GM12878 (cell line): ENCODE measurements at places on chromosomes 16 and 17. TPM values are rescaled to one million over a fixed set of nuclear protein-coding genes. Genes with fewer than 3 reads are reported as not detected.

DNA sequence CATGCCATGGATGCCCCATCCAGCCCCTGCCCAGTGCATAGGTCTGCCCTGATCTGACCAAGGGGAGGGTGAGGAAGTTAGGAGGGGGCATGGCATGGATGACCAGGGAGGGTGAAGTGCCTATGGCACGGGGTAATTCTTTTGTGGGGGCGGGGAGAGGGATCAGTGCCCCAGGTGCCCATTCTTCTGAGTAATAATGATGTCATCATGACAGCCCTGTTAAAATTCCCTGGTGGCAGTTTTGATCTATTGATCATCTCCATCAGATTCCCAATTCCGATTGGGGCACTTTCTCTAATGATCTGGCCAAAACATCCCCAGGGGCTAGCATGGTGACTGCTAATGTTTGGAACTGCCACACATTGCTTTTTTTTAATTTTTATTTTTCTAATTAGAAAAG is 392.2 kb downstream of the UTP18 start:
- DNase-seq: no peak

DNA sequence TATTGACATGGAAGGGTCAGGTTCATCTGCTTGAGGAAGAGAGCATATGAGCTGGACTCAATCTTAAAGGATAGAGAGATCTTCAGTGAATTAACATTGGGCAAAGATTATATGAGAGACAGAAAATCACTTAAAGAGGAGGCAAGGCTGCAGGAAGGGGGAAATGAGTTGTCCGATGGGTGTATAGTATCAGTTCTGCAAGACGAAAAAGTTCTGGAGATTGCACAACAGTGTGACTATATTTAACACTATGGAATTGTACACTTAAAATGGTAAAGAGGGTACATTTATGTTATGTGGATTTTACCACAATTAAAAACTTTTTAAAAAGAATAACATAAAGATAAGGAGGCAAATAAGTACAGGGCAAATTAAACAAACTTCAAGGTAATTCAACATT is 80.7 kb downstream of the HELZ start:
- DNase-seq: no peak

- no peak for DNase-seq
Measured at GRCh38 chr16:24189941-24190340, 66.2 kb upstream of the CACNG3 start.

DNA sequence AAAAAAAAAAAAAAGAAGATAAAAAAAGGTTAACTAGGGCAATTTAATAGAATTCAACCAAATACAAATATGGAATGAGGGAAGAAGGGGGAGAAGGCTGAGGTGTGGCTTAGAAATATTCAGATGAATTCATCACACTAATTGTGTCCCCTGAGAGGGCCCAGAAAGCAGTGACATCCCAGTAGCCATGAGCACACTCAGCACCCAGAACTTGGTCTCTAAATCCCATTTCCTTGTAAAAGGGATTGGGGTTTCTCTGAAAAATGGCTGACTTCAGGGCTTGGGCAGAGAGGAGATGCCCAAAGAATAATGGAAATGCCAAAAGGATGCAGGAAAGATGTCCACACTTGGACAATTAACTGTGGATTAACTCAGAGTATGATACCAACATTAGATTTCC is 4.0 kb upstream of the ASPSCR1 start:
- DNase-seq: no peak

- DNase-seq: peak; percentile 90
Measured at GRCh38 chr16:88591577-88592021, 21.4 kb downstream of the ZC3H18 start.

DNA sequence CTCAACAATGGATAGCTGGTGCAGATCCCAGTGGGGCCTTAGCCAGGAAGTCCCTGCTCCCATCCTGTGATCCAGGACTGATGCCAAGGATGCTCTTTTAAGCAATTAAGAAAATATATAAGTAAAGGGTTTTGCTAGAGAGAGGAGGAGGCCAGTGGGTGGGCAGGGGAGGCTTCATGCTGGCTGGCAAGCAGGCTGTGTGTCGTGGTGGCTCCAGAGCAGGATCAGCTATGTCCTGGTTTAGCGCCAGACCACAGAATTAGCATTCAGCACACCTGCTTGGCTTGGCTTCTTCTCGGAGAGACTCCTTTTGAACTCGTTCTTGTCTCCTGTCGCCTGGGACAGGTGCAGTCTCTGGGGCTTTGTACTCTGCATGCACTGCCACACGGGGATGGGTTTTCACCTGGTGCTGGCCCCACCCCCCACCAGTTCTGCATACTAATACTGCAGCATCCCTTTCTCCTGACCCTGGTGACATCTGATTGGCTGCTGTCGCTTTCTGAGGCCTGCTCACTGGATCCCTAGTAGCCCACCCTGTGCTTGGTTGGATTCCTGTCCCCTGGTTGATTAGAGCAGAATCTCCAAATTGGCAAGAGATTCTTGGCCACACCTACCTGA is 66.1 kb downstream of the PLD6 start:
- DNase-seq: no peak

- no peak for DNase-seq
Measured at GRCh38 chr17:57565176-57565575, 179.9 kb downstream of the CCDC182 start.

Gene RHBDF1
- total RNA-seq: 0.72 and 0.93 TPM in 2 replicates

GRCh38 chr16:154217-155030 is 2.0 kb downstream of the HBZ start:
- DNase-seq: no peak

DNA sequence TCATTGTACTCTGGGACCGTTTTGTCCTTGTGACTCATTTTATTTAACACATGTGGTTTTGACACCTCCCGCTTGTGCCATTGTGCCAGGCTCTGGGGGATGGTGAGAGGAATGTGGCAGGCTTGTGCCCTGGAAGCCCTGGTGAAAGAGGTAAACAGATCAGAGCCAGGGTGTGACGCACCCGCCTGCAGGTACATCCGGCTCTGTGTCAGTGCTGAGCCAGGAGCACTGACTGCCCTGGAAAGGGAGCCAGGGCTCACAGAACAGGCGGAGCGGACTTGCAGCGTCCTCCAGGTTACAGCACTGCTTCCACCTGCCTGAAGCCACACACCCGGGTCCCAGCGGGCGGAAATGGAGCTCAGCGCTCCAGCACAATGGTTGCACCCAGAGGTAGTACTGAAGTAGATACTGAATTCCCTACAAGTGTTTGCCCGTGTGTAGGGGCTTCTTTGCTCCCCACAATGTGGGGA is 30.6 kb downstream of the CDRT15 start:
- no peak for DNase-seq

GRCh38 chr17:149897-150584 is 12.7 kb downstream of the SCGB1C2 start:
- no peak for DNase-seq

Gene SRP68
- total RNA-seq: 66.7 and 68.5 TPM in 2 replicates

- DNase-seq: no peak
Measured at GRCh38 chr17:78774956-78775571, 7.0 kb downstream of the CYTH1 start.

Gene HOXB5
- not detected in 2 replicates for total RNA-seq

Gene SLC16A6
- total RNA-seq: 7.6 and 8.1 TPM in 2 replicates

Gene PIK3R6
- total RNA-seq: 76.7 and 81.7 TPM in 2 replicates

DNA sequence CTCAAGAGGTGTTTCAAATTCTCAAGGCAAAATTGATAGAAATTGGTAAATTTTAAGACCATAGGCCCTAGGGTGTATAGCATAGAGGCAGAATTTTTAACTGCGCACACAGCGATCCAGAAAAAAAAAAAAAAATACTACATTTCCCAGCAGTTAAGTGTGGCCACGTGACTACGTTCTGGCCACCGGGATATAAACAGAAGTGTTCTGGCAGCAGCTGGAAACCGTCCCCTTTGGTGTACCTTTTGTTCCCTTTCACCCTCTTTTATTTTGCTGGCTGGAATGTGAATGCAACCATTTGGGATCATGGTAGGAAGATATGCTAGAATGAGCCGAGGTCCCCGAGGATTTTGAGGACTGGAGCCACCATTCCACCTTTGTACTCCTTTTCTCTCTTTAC is 52.7 kb upstream of the AKAP1 start:
- no peak for DNase-seq

DNA sequence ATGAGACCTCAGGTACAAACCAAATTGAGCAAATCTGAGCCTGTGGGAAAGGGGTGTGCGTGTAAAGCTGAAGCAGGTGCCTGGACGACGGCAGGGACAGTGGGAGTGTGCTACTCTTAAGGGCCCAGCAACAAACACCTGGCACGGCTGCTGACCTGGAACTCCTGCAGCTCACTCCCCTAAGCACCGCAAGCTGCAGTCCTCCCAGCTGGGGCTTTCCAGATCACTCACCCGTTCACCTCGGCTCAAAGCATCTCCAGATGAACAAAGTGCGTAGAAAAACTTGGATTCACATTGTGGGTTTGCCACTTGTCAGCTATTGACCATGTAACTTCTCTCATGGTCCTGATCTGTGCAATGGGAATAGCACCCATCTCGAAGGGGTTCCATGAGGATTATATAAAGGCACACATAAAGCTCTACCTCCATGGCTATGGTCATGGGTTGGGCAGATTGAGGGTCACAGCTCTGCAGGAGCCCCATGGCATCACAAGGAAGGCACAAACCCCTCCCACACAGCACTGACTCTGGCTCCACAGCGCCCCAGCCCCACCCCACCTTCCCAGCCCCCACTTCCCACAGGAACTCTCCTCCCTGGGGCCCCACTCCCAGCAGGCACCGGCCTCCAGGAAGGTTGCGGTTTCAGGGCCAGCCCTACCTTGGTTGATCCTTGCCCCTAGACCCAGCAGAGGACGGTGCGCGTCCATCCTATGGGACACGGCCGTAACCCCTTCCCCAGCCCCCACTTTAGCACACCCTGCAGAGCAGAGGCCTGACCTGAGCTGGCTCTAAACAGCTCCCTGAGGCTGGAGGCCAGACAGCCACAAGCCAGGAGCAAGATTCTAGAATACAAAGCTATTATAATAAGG is 21.9 kb downstream of the ST3GAL2 start:
- DNase-seq: no peak

Gene TMC8
- total RNA-seq: 120 and 128 TPM in 2 replicates

DNA sequence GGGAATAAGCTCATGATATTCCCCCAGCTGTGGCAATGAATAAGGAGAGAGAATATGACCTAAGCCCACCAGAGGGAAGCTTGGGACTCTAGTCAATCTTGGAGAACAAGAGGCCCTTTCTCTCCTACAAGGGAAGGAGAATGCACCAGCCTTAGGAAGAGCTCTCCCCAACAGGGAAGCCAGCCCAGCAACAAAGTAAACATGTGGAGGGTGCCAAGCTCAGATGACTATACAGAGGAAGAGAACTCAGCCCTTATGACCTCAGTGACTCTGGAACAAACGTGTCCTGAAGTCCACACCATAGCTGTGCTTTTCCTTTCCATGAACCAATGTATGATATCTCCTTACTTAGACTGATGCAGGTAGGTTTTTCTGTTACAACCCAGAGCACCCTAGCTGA is 219.7 kb downstream of the GSG1L start:
- DNase-seq: no peak

Gene KRTAP9-8
- not detected in 2 replicates for total RNA-seq

GRCh38 chr17:15348021-15348420 is 6.6 kb upstream of the TEKT3 start:
- DNase-seq: no peak

Gene CACNG5
- total RNA-seq: not detected in 2 replicates
